ENCODE measurements at places on chromosomes 3 and 15.
A peak's percentile ranks its signal among the peaks of the same experiment; 100 is the strongest.

DNA sequence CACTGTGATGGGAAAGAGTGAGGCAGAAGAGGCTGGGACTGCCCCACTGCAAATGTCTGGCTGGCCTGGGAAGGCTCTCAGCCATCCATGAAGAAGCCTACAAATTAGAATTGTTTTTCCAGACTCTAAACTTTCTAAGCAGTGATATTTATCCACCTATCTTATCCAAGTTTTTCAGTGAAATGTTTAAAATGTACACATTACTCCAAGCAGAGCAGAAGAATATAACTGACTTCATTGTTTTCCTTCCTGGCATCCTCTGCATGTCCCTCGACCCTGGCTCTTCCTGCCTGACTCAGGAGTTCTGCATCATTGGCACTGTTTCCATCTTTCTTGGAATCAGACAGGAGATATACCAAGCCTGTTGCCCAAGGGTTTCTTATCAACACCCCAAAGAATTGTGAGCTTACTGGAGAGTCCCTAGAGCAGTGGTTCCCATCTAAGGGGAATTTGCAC lies 401.5 kb upstream of the PROK2 start:
- DNase-seq, result peak; percentile 78

DNA sequence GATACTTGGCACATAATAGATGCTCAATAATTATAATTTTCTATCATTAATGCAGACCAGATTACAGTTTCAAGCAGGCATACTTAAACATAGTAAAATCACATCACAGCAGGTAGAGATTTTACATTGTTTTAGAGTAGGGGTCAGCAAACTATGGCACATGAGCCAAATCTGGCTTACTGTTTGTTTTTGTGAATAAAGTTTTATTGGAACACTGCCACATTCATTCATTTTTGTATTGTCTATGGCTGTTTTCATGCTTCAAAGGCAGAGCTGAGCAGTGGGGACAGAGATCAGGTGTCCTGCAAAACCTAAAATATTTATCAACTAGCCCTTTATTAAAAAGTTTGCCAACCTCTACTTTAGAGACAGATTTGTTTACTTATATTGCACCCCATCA lies 189.6 kb upstream of the MRPL3 start:
- no peak for DNase-seq

DNA sequence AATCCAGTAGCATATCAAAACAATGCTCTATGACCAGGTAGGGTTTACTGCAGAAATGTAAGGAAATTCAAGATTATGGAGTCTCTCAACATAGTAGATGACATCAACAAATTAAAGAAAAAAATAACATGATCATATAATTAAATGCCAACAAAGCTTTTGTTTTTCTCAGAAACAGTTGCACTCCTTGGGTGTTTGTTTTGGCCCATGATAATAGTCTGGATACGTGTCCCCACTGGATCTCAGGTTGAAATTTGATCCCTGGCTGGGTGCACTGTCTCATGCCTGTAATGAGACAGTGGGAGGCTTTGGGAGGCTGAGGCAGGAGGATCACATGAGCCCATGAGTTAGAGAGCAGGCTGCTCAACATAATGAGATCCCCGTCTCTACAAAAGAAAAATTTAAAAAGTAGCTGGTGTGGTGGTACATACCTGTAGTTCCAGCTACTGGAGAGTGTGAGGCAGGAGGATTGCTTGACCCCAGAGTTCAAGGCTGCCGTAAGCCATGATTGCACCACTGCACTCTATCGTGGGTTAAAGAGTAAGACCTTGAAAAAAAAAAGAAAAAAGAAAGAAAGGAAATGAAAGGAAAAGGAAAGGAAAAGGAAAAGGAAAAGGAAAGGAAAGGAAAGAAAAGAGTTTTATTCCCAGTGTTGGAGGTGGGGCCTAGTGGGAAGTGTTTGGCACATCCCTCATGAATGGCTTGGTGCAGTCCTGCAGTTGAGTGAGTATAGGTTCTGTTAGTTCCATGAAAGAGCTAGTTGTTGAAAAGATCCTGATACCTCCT lies 53.3 kb upstream of the FOXB1 start:
- DNase-seq, result no peak

DNA sequence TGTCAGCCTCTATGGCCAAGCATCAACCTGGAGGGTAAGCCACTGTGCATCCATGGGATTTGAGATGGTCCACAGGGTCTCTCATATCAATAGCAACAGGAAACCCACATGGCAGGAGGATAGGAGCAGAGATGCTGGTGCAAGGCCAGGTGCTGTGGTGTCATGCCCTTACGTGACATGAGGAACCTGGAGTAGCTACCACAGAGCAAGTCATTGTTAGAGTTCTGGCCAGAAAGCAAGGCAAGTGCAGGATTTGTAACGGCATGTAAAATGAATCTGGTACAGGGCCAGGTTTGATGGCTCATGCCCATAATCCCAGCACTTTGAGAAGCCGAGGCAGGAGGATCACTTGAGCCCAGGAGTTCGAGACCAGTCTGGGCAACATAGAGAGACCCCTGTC lies 14.8 kb upstream of the ZNF774 start:
- DNase-seq, result no peak

DNA sequence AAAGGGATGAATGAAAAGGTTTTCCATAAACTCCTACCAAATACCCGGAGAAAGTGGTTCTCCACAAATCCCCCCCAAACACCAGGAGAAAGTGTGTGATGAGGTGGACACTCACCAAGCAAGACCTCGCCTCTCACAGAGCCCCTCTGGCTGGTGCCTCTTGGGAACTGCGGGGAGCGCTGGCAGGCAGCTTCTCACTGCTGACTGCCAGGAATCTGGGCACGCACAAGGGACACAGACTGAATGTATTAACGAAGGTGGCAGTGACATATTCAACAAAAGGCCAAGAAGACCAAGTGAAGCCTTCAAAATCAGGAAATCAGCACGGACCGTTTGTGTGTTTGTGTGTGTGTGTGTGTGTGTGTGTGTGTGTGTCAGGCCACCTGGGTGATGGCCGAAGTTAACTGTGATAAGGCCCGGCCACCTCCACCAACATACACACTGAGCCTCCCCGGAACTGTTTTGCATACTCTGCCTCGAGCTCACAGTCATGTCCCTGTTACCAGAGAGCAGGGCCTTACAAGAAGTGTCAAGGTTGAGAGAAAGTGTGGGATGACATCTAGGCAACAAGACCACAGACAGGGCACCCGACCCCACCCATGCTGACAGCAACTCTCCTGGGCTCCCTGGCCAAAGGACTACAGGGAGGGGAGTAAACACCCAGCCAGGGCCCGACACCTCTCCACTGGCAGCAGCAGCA lies 18.0 kb downstream of the ATP10A start:
- DNase-seq, result no peak

GRCh38 chr3:50453907-50454306 lies 49.5 kb downstream of the CACNA2D2 start:
- no peak for DNase-seq

DNA sequence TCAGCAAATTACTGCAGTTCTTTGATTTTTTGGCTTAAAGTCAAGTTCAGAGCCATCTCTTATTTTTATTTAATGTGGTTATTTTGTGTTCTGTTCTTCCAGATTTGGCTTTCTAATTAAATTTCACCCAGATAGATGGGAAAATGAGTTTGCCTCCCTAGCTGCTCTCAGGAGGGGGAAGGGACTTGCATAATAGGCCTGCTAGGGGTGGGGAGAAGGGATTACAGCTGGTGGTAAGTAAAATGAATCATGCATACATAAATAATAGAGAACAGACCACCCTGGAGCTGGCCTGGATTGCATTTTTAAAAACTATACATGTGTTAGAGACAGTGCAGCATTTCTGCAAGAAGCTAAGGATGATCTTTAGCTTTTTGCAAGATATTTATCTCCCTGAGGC lies 3.9 kb upstream of the PXYLP1 start:
- peak; percentile 44 for DNase-seq
